ENCODE measurements at places on chromosomes 4 and X. TPM values are rescaled to one million over a fixed set of nuclear protein-coding genes. Genes with fewer than 3 reads are reported as not detected.
A peak's percentile ranks its signal among the peaks of the same experiment; 100 is the strongest.

DNA sequence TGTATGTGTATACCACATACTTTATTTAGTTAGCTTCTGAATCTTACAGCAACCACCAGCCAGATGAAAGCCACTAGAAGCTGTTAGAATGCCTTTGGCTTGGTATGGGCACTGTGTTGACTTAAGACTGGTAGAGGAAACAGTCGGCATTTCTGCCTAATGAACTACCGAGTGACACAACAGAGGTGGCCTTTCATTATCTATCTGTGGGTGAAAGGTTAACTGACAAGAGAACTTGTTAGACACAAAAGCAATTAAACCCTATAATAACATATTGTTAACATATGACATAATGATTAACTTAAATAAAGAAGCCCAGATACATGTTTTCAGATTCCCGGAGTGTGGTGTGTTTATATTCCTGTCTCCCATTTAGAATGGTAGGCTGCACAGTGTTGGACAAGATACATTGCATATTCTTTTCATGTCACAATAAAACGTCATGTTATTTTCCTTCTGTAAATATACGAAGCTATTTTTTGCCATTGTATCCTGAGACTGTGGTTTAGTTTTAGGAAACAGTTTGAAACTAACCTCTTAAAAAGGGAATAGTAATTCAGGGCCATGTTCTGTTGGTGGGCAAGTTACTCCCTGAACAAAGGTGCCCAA lies 181.5 kb downstream of the SLIT2 start:
- no peak for DNase-seq

Gene ZDHHC9
- total RNA-seq = 11.4 TPM

Gene PRDM5
- total RNA-seq = 8.1 TPM

Gene NAP1L5
- 5.2 TPM for total RNA-seq

DNA sequence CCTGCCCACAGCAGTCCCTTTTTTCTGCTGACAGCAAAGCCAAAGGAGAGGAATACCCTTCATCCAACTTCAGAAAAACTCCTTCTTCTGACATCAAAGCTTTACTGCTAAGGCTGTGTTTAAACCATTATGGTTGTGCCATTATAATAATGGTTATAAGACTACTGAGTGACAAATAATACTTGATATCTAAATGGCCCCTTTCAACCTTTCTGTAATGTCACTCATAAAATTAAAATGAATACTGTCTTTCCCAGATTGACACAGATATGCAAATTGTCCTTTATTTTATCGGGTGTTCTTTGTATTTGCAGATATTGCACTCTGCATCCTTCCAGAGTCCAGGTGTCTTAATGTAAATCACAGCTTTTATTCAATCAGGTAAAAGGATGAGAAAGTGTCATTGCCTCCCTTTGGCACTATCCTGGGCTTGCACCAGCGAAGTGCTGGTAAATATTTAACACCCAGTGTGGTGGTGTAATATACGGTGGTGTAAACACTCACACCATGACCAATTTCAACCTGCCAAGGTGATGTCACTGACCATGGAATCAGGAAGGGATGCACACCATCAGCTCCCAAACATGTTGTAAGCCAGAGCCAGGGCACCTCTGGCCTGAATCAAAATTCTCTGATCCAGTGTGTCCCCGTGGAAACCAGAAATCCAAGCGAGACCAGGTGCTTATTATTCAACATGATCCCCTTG lies 139.4 kb upstream of the TENM3 start:
- DNase-seq = no peak

DNA sequence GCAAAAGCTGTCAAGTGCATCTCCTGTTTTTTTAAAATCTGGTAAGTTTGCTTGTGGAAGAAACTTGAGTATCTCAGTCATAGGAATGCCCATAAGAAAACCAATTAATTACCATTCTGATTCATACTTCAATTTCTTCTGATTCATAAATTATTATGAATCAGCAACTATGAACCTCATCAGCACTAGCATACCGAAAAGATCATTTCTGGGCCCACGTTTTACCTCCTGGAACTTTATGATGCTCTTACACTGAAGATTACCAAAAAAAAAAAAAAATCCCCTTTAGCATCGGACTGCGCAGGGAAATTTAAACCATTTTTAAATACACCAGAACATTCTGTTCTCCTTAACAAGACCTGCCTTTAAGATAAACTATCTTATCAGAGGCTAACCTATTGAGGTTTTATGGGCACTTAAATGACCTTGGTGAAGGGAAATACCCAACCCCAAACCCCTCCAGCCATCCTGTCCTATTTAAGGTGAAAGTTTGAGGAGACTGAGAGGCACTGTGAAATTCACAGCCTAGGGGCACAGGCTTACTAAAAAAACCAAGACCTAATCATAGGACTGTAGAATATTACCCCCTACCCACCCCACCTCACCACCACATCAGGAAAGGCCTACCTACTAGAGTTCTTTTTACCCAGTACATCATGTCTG lies 38.2 kb upstream of the ABCG2 start:
- DNase-seq = no peak

Gene DCHS2
- total RNA-seq = 0.04 TPM

DNA sequence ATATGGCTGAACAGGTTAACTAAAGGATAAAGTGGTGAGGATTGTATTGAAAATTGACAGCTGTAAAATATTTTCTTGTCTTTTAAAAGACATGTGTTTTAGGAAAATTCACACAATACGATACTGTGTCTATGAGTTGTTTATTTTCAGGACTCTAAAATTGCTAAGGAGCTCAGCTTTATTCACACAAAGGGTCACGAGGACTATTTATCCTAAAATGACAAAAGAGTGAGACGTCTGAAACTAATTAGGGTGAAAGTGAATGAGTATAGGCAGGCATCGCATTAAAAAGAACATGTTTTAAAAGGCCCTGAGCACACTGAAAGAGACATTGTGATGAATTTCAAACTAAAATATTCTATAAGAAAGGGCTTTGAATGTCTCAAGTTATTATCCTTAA lies 304.7 kb downstream of the SH2D1A start:
- DNase-seq = no peak

Gene APLN
- total RNA-seq = 2.1 TPM

DNA sequence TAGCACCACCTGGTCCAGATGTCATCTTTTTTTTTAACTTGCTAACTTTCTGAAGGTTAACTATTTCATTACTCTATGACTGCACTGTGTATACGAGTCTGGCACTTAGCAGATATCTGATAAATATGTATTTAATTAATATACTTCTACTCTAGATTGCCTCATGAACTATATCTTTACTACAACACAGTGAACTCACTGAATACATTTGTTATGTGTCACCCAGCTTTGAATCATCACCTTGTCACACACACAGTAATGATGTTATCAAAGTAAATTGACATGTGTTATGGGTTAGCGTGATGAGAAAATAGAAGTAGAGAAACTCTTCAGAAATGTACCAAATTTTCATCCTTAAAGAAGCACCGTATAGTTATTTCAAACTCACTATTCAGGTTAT lies 419.3 kb upstream of the ADGRL3 start:
- no peak for DNase-seq

Gene F8
- 41.2 TPM for total RNA-seq

Gene KCTD8
- total RNA-seq = 1.0 TPM

Gene FHL1
- total RNA-seq = 2,468 TPM

Gene NWD2
- 0.07 TPM for total RNA-seq

GRCh38 chr4:100317032-100317864 lies 127.0 kb upstream of the DDIT4L start:
- DNase-seq = no peak

DNA sequence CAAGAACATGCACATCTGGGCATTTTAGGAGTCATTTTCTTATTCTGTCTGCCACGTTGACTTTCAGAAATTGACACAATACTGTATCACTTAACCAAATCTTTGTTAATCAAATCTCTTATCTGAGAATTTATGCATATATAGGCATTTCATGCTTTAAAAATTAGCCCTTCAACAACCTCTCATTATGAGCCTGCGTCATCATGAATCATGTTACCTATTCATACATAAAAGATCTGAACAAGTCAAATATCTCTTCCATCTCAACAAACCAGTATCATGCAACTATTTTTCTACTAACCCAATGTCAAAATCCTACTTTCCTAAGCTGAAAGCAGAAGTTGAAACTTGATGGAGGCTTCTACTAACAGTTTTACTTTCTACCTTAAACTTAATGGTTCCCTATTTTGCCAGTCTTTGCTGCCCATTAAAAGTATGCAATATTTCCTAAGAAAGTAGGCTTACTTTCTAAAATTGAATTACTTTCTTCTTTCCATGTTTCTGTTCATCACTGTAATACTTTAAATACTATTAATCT lies 1.8 kb downstream of the ADAM29 start:
- no peak for DNase-seq

GRCh38 chr4:157221895-157222770 lies 1.6 kb downstream of the GRIA2 start:
- no peak for DNase-seq

GRCh38 chr4:127632420-127633403 lies at the start of gene INTU:
Gene INTU, plus strand, starts transcription at chr4:127632957. Its CDS starts 78 bp downstream, at chr4:127633035.
- peak; percentile 97 for DNase-seq

DNA sequence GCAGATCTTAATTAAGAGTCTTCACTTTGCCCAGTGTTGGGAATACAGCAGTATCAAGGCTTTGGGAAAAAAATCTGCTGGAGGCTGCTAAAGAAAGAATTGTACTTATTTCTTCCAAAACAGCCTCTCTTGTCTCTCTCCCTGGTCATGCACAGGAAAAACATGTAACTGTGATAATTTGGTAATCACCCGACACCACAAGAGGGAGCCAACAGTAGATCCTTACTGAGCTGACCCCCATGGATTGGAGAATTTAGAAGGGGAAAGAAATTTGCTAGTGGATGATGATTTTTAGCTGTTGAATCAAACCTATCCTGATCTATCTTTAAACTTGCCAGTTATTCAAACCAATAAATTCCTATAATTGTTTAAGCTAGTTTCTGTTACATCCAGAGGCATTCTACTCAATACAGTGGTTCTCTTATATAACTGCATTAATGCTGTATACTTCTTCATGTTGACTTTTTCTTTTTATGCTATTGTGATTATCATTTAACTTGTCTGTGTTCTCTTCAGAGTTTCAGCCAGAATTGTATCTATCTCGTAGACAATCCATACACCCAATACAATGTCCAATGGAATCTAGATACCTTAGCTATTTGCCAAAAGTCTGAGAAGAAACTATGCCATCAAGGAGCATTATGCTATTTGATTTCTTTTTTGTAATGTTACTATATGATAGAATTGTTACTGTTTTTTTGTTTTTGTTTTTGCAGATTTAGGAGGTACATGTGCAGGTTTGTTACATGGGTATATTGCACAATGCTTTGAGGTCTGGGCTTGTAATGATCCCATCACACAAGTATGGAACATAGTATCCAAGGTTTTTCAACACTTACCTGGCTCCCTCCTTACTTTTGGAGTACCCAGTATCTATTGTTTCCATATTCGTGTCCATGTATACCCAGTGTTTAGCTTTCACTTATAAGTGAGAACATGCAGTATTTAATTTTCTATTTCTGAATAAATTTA lies 31.3 kb upstream of the ARHGEF38 start:
- DNase-seq = no peak

- no peak for DNase-seq
Measured at GRCh38 chr4:19494961-19495360, 756.7 kb upstream of the SLIT2 start.

Gene LIMCH1
- 101 TPM for total RNA-seq

DNA sequence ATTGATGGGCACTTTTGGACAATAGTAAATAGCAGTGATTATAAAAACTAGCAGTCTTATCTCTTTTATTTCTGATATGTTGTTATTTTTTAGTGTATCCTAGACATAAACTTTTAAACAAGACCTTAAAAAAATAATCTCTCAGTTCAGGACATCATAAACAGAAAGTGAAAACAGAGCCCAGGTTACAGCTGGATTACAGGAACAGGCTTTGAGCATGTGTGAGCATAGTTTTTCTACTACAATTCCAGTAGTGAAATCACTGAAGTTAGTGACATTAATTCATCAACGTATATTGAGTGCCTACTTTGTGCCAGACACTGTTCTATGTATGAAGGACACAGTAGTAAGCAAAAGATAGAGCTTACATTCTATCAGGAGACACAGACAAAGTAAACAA lies 16.9 kb downstream of the TRIM75 start:
- DNase-seq = no peak

- DNase-seq = no peak
Measured at GRCh38 chr4:174926958-174927357, 8.8 kb downstream of the ADAM29 start.

Gene TRPC3
- 0.63 TPM for total RNA-seq

Gene HAND2
- 108 TPM for total RNA-seq

Gene BDH2
- 36.4 TPM for total RNA-seq

Gene TCEAL6
- not detected for total RNA-seq

Data from right atrium auricular region (tissue), 2 donors.